ENCODE measurements at places on chromosomes 4 and X.
A peak's percentile ranks its signal among the peaks of the same experiment; 100 is the strongest.

GRCh38 chr4:77072195-77072753, 3.5 kb downstream of the CCNI start:
- peak; percentile 29 for DNase-seq

DNA sequence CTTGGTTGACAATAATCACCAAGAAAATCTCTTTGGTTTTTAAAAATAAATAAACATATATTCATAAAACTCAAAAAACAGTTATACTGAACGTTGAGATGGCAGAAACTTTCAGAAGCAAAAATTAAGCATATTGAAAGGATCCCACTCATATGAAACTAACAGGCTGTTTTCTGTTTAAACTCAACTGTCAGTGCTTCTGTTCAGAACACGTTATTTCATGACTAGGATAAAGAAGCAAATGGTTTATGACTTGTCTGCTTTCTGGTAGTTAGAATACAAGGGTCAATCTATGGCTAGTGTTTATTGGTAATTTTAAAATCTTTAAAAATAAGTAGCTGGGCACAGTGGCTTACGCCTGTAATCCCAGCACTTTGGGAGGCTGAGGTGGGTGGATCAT, 4.1 kb downstream of the GPR82 start:
- DNase-seq, result no peak

GRCh38 chr4:173191623-173192041, 23.0 kb downstream of the GALNT7 start:
- no peak for DNase-seq

GRCh38 chrX:118528071-118528737, 32.6 kb downstream of the DOCK11 start:
- DNase-seq, result peak; percentile 37

- DNase-seq, result peak; percentile 16
Measured at GRCh38 chr4:36394352-36394903, 113.0 kb downstream of the DTHD1 start.

GRCh38 chr4:150065740-150066139, 12.5 kb upstream of the DCLK2 start:
- DNase-seq, result no peak

DNA sequence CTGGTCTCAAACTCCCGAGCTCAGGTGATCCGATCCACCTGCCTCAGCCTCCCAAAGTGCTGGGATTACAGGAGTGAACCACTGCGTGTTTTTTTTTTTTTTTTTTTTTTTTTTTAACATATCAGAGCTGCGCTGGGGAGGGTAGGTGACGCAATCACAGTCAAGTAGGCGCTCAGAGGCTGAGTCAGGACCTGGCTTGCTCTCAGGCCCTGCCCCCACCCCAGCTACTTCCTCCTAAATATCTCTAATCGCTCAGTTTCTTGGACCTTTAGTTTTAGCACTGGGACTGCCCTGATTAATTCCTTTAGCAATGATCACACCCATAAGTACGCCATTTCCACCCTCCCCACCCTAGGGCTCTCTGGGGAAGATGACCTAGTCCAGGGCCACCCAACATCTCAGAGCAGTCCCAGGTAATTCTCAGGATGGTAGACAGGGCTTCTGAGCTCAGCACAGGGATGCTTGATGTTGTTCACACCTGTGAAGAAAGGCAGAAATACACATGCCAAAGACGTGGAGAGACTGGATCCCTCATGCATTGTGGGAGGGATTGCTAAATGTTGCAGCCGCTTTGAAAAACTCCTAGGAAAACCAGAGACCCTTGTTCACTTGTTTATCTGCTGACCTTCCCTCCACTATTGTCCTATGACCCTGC, 50.2 kb downstream of the DDX3X start:
- DNase-seq, result peak; percentile 37

- DNase-seq, result peak; percentile 83
Measured at GRCh38 chr4:98260579-98261404, at the start of gene RAP1GDS1. Gene RAP1GDS1, plus strand, starts transcription at chr4:98261384. Its CDS starts 182 bp downstream, at chr4:98261566.

DNA sequence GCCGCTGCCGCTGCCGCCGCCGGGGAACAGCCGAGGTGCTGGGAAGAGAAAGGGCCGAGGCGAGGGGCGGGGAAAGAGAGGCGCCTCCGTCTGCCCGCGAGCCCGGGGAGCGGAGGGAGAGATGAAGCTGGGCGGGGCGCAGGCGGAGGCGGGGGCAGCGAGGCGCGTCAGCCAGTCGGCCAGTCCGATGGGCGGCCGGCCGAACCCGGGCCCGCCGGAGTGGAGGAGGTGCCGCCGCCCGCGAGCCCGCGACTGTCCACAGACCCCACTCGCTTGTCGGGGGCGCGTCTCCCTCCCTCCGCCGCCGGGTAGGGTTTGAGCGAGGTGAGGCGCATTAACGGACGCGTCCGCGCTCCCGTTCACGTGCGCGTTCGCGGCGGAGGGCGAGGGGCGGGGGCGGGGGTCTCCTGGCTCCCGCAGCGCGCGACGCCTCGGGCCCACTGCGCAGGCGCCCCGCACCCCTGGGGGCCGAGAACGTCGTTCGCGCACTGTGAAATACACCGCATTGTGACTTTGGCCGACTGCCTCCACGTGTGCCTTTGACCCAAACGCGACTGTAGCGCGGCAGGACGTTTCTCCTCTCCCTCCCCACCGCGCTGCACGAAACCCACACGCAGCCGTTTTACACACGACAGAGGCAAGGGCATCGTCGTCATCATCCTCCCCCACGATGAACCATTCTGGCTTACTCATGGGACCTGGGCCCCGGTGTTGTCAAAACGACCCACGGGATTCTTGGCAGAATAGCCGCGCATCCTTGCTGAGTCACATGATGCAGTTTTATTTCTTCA, at the start of gene NUDT11:
Gene NUDT11, minus strand, starts transcription at position 92 of the 791 bp plus-strand sequence. CDS start 148 bp downstream, outside the sequence.
- peak; percentile 5 for DNase-seq

DNA sequence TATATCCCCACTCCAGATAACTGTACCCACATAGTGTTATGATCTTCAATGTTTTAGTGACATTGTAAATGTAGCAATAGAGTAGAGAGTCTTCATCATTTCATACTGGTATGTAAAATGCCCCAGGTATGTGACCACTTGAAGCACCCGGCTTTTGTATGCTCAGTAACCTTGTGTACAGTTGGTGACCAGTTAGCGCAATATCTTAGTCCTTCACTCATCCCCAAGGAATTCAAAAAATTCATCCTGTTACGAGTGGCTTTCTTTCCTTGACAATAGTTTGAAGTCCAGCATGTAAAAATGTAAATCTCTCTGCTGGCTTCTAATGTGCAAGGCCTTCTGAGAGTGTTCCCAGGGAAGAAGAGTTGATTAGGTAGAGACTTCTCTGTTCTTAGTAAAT, 145.6 kb downstream of the ARX start:
- DNase-seq, result no peak

GRCh38 chr4:184282251-184282713, 64.6 kb upstream of the ENPP6 start:
- DNase-seq, result no peak

DNA sequence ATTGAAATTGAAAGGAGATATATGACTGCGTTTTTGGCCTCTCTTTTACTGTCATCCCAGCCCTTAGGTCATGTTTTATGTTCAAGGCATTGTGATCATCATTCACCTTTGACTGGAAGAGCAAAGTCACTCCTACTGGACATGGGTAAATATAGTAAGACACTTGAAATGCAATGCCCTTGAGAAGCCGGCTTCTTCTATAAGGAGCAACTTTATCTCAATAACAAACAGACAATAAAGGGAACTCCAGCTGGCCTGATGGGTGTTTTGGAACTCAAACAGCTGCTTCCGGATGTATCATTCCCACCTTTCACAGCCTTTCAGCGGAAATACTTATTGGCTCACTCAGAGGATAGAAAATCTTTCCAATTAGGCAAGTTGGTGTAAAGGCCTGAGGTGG, 65.1 kb upstream of the C4orf54 start:
- DNase-seq, result no peak

DNA sequence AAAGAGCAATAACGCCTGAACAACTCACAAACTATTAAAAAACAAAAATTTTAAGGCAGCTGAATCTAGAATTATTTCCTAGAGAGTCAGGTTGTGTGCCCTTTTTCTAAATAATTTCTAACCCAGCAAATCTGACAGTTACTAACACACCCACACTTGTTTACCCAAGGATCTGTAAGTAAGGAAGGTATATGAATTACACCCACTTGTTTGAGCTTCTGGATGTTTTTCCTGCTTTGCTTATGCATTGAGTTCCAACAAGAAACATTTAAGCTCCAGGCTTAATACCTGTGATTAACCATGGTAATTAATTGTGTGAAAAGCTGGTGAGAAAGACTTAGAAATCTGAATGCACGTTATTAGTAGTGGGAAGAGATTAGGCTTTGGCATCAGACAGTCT, 1.5 kb downstream of the NIPAL1 start:
- DNase-seq, result no peak

DNA sequence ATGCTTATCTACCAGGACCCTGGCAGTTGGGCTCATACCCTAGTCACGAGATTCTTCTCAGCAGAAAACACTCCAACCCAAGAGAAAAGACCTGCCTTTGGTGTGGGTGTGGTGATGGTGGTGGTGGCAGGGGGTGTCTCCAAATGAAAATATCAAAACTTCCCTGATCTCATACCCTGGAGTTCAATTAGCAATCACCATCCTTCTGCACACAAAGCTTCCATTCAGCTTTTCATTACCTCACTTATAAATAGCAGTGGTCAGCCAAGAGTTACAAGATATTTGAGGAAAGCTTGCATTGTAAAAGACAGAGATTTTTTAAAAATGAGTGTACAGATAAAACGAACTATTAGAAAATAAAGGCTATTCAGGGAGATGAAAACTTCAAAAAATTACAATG, 580.8 kb upstream of the MAGEB2 start:
- DNase-seq, result no peak

DNA sequence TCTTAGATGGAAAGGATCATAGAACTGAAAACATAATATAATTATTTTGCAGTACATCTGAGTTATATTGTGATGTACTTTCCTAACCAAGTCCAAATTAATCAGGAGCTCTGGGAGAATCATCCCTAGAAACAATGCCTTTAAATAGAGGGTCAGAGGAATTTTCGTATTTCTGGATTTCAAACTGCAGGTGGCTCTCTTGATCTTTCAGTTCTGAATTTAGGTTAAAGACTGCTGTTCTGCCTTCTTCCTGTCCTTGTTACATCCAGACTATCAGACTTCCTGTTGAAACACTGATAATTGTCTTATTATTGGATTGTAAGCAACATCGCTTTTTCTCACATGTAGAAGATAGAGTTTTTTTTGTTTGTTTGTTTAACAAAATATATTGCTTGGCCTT, 142.7 kb downstream of the RPA4 start:
- DNase-seq, result no peak

- no peak for DNase-seq
Measured at GRCh38 chr4:101200561-101200960, 146.8 kb downstream of the PPP3CA start.

GRCh38 chr4:47704693-47705325, 133.1 kb downstream of the CORIN start:
- DNase-seq, result no peak

DNA sequence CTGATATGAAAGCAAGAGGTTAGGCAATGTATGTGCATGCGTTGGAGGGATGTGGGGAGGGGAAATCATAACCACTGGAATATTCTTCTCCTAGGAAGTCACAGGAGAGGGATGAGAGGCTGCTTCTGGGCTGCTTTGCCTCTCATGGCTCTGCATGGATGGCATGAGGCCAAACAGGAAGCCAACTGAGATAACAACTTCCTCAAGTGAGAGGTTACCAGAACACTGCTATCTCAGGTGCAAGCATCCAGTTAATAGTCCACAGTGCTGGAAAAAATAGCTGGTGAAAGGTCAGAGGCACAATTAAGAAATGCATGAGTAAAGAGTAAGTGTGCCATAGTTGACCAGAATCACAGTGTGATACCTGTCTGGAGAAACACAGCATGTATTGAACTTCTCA, 113.3 kb downstream of the ELOVL6 start:
- DNase-seq, result no peak

DNA sequence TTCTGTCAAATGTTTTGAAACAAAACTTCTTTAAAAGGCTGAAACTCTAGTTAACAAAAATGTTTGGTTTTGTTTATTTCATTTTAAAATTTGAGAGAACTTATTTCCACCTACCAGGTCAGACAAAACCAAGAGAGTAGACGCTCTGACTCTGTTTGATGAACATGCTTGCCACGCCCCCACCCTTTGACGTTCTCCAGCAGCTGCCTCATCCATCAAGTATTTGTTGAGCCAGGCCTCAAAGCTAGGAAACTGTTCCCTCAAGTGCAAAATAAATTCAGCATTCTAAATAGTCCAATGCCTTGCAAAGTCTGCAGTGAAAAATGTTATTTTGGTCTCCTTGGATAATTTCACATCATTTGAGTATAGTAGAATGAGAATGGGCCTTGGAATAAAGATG, 121.6 kb downstream of the GUCY2F start:
- no peak for DNase-seq

All from T-helper 9 cell (primary cell).